ENCODE measurements at places on chromosomes 7 and 10. TPM values are rescaled to one million over a fixed set of nuclear protein-coding genes. Genes with fewer than 3 reads are reported as not detected.

STAG3 gene
- total RNA-seq = 22.3 TPM

DNA sequence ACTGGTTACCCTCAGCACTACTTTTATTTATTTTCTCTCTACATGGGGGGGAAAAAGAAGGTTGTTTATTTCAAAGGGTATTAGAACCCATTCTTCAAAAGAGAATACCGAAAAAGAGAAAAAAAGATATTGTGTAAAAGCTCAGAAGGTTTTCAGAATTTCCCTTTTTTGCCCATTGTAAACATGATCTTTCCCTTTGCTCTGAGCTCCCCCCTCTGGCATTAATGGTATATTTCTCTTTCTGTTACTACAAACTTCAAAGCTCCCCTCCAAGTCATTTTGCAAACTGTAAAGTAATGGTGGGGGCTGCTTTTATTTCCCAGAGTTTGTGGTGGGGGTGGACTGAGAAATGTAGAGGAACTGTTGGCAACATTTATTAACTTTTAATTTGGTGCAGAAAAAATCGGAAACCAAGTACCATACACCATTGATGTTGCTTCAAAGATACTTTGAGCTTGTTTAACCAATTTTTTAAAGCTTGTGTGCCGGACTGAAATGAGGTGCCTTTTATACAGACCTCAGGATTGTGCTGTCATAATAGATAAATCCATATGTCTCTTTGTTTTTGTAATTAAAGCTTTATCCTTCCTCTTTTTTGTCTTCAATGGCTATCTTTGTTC is 181.5 kb downstream of the EXOC4 start:
- H3K27ac ChIP-seq = no peak overlapping the region
- peaks cover 17% of the 10 kb centered on the region for H3K4me1 ChIP-seq

DNA sequence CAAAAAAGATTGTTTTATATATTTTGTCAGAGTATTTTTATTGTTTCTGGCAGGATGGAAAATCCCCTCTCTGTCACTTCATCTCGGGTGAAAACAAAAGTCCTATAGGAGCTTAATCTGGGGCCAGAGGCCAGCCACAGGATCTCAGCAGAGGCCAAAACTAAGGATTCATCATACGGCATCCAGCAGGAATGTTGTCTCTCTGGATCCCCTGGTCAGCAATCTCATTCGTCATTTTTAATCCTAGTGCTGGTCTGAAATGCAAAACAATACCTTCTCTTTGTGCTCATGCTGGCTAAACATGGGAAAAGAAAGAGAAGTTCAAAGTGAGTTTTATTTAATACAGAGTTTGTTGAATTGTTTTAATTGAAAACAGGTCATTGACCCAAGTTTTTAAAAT is 482.5 kb upstream of the AUTS2 start:
- H3K4me1 ChIP-seq = no peaks in the 10 kb centered on the region
- H3K27me3 ChIP-seq = no peaks in the 10 kb centered on the region

- H3K4me1 ChIP-seq = no peaks in the 10 kb centered on the region
- H3K27ac ChIP-seq = no peak overlapping the region
- no peak for DNase-seq
- H3K27me3 ChIP-seq = no peaks in the 10 kb centered on the region
- H3K36me3 ChIP-seq = no peaks in the 10 kb centered on the region
Measured at GRCh38 chr7:15334536-15335263, 227.1 kb downstream of the AGMO start.
